Stimulated activated CD8-positive, alpha-beta memory T cell treated with anti-CD3 and anti-CD28 coated beads, Interleukin-7, amount 100 ng/mL, for 1 hour (primary cell): ENCODE measurements at places on chromosomes 2 and 18.

DNA sequence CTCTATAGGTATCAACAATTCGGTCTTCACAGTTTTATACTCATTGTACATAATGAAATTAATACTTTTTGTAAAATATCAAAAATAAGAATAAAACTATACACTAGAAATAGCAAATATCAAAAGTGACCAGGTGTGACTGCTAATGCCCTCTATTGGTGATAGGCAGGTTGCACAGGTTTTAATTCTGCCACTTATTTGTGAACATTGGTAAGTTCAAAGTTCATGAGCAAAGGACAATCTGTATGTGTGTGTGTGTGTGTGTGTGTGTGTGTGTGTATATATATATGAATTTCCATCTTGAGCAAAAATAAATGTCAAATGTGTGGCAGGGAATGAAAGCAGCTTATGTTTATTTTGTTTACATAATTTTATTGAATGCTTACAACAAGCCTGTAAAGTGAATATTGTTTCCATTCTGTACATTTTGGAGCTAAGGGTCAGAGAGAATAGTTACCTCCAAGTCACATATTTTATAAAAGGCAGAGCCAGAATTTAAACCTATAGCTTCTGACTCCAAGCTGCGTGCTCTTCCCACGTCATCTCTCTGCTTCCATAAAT is 537.4 kb downstream of the CPS1 start:
- no peak for DNase-seq

DNA sequence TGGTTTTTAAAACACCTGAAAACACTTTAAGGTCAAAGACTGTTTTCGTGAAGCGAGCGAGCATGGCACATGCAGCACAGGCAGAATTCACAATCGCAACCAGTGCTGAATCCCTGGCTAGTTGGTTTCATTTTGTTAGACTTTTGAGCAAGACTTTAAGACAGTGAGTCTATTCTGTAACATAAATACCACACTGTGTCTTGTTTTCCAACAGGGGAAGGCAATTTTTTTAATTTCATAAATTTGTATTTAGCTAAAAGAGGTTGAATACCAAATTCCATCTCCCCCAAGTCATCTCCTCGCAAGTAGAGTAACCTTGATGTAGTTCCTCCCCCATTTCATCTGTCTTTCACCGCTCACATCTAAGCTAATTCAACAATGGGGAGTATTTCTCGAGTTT is 1.4 kb downstream of the CERKL start:
- DNase-seq, result no peak

DNA sequence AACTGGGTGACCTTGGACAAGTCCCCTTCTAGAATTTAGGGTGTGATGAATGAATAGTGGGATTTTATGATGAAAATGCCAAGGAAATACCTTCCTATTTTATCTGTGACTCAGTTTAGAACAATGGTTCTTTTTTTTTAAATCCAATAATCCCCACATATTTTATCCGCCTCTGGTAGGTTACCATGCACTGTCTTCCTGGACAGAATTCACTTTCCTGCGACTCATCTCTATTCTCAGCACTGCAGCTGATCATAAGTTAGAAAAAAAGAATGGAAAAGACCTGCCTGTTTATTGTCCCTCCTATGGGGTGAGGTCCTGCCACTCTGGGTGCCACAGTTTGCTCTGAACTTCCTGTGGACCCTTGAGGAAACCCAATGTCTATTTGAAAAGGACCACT is 73.1 kb downstream of the IRS1 start:
- DNase-seq, result no peak

DNA sequence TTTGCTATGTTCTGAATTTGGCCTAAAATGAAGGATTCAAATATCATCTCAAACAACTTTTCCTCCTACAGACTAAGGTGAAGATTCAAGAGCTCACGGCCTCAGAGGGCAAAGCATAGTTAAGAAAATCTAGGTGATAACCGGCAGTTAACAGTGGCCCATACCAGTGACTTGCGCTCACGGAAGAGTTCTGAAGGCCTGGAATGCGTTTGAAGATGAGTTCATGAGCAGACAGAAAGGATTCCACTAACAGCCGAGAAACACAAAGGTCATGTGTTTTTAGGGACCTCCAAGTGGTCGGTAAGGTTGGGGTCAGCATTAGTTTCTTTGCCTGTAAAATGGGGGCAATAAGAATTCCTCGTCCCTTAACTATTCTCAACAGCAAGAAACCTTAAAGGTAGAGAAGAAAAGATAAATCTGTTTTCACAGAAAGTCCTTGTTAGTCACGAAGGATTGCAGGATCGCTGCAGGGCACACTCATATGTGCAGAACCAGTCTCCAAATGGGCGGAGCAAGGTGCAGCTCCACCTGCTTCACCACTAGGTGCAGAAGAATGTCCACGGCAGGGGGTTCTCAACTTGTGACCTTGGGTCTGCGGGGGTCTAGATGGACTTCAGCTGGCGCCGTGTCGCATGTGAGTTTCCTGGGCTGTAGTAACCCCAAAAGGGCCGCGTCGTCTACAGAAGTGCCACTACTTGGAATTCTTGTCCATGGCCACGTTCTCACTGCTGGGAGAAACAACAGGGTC is 708 bp upstream of the RPIA start:
- DNase-seq, result no peak

DNA sequence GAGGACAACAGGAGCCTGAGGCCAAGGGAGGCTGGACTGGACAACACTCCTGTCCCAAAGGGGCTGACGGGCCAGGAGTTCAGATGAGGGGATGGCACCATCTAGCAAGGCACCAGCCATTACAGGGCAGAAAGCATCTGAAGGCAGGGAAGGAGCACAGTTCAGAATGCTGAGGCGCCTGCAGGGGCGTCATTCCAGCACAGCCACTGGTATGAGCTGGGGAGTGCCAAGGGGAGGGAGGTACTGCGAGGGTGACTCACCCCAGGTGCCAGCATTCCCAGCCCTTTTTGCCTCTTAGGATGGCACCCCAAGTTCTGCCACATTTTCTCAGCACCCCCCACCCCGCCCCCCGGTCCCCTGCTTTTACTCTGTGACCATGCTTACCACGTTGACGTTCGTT is 129.8 kb upstream of the EPAS1 start:
- DNase-seq, result no peak

GRCh38 chr18:11946756-11947155 is 34.6 kb upstream of the IMPA2 start:
- no peak for DNase-seq

DNA sequence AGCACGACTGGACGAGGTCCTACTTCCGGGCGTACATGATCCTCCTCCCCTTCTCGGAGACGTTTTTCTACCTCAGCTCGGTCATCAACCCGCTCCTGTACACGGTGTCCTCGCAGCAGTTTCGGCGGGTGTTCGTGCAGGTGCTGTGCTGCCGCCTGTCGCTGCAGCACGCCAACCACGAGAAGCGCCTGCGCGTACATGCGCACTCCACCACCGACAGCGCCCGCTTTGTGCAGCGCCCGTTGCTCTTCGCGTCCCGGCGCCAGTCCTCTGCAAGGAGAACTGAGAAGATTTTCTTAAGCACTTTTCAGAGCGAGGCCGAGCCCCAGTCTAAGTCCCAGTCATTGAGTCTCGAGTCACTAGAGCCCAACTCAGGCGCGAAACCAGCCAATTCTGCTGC is 24.8 kb downstream of the LYPD1 start:
- DNase-seq, result no peak

GRCh38 chr2:100789361-100789760 is 30.6 kb upstream of the NPAS2 start:
- no peak for DNase-seq

GRCh38 chr2:162317861-162318327 is 590 bp downstream of the IFIH1 start:
- DNase-seq, result no peak

DNA sequence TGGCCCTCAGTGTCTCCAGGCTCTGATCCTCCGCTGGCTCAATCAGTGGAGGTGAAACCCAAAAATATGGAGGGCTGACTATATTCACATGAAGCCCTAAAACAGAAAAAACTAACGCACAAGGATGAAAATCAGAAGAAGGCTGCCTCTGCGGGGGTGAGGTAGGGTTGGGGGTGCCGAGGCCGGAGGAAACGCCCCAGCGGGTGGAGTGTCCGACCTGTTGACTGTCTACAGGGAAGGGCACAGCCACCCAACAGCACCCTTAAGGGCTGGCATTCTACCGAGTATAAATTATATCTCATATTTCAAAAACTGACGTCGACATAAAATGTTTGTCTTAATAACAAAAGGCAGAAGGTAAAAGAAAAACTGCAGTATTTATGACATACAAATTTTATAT is 223.5 kb downstream of the HDAC4 start:
- no peak for DNase-seq

DNA sequence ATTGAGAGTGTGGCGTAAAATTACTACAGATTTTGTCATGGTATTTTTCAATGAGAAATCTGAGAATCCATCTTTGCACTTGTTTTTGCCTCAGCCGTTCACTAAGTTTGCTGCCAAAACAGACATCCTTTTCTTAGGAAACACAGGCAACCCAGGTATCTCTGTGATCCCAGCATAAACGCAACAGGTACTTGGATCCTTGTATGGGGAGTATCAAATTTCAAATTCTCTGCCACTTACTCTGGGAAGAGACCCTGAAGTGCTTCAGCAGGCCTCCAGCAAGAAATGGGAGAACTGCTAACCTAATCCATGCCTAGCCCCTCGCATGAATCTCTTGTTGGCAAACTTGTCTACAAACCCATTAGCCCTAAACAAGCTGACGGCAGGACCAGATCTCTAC is 83.1 kb downstream of the BCL11A start:
- DNase-seq, result no peak

GRCh38 chr2:240912878-240913809 is 7.0 kb downstream of the CROCC2 start:
- no peak for DNase-seq

GRCh38 chr2:219354582-219354981 is 22.0 kb upstream of the RESP18 start:
- DNase-seq, result no peak

GRCh38 chr2:53708988-53709387 is 58.6 kb upstream of the CHAC2 start:
- no peak for DNase-seq

DNA sequence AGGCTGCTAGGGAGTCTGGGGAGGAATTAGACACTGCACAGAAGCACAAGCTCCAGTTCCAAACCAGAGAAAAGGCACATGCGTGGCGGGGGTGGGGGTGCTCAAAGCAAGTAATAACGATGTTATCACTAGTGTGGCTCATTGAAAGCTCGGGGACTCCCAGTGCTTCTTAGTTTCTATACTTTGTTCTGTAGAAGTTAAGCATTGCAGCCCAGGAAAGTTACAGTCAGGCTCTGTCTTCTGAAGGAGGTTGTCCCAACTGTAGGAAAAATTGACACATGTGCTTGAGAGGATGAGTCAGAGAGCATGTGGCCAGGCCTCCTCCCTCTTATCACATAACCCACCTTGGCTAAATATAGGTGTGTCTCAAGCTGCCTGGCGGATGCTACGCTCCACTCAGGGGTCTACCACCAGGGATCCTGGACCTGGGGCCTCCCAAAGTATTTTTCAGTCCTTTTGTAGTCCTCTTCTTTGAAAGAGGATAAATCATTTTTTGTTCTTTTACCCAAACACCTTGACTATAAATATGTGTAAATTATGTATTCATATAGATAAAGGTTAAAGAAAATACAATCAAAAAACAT is 3.8 kb downstream of the GALNT5 start:
- DNase-seq, result no peak

DNA sequence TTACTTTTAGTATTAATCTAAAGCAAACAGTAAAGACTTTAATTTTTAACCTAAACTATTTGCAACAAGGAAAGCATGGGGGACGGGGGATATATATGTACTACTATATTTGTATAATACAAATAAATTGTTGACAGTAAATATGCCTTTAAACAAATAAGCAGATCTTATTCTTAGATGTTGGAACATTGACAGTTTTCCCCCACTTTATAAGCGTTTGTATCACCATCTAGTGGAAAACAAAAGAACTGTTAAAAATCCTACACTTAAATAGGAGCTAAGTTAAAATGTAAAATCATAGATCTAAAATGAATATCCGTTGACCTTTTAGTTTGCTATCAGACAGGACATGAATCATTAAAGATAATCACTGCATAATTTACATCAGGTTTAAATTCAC is 50.0 kb downstream of the RBBP8 start:
- DNase-seq, result no peak

- no peak for DNase-seq
Observed at GRCh38 chr2:48065096-48065495, 158.8 kb upstream of the FBXO11 start.

GRCh38 chr18:10030816-10031541 is 117.2 kb downstream of the VAPA start:
- DNase-seq, result no peak

- no peak for DNase-seq
Observed at GRCh38 chr2:191030521-191031154, 16.7 kb upstream of the STAT1 start.

GRCh38 chr2:71857636-71858035 is 290.0 kb downstream of the CYP26B1 start:
- DNase-seq, result no peak

DNA sequence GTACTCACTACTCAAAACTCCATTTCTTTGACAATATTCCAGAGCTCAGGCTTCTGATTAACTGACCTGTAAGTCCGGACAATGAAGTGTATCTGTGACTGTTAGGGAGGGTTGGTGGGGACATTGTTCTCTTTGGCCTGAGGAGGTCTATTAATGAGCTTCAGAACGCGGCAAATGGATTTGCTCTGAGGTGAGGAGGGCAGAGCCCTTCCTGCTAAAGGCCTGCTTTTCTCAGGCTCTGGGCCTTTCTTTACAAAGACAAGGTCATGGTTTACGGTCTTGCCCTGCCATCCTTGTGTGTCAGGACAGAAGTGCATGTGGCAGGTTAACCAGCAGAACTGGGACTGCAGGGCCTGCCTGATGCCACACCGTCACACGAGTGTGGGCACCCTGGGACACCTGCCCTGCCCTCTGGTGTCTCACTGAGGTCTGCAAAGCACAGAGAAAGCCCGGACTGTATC is 7.2 kb downstream of the ALKAL2 start:
- DNase-seq, result no peak

DNA sequence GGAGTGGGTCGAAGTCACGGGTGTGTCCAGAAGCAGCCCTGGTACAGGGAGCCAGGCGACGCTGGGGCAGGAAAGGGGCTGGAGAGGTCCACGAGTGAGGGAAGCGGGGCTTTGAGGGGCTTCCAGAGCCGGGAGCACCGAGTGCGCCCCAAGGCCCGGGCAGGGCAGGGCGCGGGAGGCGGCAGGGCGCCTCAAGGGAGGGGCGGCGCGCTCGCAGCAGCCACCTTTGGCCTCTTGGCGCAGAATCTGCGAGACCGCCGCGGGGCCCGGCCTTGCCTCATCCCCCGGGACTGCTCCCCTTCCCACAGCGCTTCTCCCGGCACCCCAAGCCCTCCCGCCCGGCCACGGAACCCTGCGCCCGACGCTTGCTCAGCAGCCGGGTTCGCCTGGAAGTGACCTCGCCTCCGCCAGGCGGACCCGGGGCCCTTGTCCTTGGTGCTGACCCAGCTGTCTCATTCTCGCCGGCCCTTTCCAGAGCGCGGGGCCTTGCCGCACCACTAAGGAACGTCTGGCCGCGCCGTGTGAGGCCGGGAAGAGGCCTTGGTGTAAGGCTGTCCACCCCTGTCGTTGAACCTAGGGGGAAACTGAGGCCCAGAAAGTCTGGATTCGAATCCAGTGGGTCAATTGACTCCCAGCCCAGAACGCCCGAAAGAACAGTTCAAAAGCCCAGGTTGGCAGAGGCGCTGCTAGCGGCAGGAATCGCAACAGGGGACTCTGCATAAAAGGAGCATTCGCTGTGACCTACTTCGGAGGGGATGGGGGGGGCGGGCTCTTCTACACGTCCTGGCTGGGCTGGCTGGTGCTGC is 584 bp upstream of the DNER start:
- no peak for DNase-seq

GRCh38 chr18:50194631-50195532 is at the start of gene MYO5B:
Gene MYO5B (minus strand): TSS chr18:50195147. CDS start chr18:50194793, 354 bp downstream.
- DNase-seq, result no peak

GRCh38 chr2:64931246-64932115 is 57.7 kb upstream of the SLC1A4 start:
- no peak for DNase-seq
